Stimulated activated CD8-positive, alpha-beta memory T cell treated with anti-CD3 and anti-CD28 coated beads, Interleukin-7, amount 100 ng/mL, for 1 hour (primary cell): ENCODE measurements at places on chromosomes 4 and X.

DNA sequence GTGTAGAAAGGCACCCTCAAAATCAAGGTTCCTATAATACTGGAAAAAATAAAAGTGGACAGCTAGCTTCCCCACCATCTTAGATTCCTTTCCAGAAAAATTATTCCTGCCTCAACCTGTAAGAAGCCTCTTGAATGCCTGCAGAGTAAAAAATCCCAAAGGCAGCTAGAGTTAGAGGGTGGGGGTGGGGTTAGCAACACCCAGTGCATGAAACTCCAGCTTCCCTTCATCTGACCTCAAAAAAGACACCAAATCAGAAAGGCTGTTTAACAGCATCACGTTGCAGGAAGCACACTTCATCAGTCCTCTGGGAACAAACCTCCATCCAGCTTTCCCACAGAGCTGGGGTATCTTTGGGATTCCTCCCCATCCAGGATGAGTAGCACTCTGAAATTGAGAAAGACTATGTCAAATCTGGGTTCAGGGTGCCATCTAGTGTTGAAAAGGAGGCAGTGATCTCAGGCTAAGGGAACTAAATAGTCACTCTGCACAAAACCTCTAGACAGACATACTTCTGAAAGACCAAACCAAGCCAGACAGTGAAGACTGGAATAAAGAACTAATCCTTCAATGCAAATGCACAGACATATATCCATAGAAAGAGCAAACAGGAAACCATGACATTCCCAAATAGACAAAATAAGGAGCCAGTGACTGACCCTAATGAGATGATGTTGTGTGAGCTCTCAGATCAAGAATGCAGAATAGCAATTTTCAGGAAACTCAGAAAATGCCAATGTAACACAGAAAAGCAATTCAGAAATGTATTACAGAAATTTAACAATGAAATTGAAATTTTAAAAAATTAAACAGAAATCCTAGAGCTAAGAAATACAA lies 97.9 kb downstream of the ARHGEF9 start:
- DNase-seq, result no peak

GRCh38 chr4:127174616-127175015 lies 458.1 kb upstream of the INTU start:
- DNase-seq, result no peak

DNA sequence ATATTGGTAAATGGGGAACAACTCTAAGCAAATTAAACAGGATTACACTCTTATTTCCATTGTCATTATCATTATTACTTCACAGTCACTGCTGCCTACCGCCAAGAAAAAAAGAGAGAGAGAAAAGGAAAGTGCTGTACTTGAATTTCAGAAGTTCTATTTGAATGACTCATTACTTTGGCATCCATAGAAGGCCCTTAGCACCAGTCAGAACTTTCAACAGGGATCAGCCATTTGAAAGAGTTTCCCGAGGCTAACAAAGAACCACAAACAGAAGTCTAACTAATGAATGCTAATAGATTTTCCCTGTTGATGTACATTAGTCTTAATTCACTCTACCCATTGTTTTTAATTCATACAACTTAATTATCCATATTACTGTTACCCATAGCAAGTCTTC lies 116.3 kb downstream of the SHROOM4 start:
- DNase-seq, result no peak

DNA sequence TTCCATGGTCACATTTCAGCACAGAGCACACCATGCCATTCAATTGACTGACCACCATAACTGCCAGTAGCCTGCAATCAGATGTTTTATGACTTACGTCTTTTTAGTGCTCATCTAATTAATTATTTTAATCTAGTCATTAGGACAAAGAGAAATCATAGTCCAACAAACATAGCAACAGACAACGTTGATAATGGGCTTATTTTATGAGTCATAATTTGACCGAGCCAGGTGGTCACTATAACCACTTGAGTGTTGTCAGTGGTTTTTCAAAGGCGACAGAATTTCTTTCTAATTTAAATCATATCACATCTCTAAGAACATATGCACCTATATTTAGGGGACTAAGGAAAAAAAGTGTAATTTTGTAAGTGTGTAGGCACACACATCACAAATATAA lies 1.9 kb downstream of the SEC24D start:
- DNase-seq, result no peak

GRCh38 chr4:151676301-151676700 lies 84.5 kb downstream of the GATB start:
- no peak for DNase-seq

DNA sequence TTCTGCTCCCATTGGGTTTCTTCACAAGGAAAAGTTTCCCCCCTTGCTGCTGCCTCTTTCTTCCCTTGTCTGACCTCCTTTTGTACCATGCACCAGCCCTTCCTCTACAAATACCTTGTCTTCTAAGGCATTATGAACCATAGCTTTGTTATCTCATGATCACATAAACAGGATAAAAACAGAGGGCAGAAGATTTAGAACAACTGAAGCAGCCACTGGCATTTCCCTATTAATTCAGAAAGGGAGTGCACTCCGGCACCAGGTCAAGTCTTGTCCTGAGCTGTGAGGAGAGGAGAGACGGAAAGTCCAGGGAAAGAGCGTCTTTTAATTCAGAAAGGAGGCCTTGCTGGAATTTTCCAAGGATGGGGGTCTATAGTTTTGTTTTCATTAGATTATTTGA lies 281.7 kb downstream of the RCHY1 start:
- DNase-seq, result no peak

GRCh38 chr4:137775701-137776100 lies 243.4 kb upstream of the PCDH18 start:
- no peak for DNase-seq

- no peak for DNase-seq
Observed at GRCh38 chrX:139803224-139803623, 95.3 kb upstream of the MCF2 start.

GRCh38 chr4:133694416-133694815 lies 507.2 kb downstream of the PABPC4L start:
- no peak for DNase-seq

GRCh38 chr4:69591364-69591763 lies 48.1 kb downstream of the UGT2A2 start:
- no peak for DNase-seq

DNA sequence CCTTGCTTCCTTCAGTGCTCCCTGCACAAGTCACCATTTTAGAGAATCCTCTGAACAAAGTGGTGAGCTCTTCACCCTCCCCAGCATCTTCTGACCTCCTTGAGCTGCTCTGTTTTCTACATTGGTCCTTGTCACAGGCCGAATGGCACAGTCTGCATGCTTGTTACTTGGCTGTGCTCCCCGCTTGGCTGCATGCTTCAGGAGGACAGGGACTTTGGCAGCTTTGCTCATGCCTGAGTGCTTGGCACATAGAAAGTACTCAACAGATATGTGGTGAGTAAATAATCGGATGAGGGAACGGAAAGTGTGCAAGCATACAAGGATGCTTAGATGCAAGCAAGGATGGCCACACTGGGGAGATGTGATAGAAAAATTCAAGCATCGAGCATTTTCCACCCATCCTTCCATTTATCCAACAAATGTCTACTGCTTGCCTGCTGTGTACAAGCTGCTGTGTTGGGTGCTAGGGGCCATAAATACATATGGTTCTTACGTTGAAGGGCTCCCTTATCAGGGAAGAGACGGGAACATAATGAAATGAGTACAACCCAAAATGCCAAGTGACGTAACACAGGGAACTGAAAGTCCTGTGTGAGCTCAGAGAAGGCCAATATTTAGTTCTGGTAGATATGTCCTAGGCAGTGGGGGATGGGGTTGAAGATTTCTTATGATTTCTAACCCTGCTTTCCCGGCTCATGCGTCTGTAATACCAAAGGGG lies 31.2 kb downstream of the SLC2A9 start:
- DNase-seq, result no peak

DNA sequence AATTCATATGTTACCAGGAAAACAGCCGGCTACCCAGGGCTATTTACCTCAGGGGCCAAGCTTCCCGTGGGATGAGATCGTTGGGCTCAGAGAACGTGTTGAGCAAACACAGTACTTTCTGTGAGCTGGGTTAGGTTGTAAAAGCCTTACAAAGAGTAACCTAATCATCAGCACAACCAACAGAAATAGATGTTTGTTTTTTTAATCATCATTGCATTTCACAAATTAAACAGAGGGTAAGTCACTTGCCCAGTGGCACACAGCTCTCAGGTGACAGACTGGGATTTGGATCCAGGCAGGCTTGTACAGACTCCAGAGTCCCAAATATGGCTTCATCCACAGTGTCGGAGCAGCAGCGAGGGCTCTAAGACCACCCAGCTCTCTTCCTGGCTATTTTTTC lies 20.1 kb downstream of the SPON2 start:
- no peak for DNase-seq

- DNase-seq, result no peak
Observed at GRCh38 chrX:11759172-11759460, 1.1 kb downstream of the MSL3 start.

DNA sequence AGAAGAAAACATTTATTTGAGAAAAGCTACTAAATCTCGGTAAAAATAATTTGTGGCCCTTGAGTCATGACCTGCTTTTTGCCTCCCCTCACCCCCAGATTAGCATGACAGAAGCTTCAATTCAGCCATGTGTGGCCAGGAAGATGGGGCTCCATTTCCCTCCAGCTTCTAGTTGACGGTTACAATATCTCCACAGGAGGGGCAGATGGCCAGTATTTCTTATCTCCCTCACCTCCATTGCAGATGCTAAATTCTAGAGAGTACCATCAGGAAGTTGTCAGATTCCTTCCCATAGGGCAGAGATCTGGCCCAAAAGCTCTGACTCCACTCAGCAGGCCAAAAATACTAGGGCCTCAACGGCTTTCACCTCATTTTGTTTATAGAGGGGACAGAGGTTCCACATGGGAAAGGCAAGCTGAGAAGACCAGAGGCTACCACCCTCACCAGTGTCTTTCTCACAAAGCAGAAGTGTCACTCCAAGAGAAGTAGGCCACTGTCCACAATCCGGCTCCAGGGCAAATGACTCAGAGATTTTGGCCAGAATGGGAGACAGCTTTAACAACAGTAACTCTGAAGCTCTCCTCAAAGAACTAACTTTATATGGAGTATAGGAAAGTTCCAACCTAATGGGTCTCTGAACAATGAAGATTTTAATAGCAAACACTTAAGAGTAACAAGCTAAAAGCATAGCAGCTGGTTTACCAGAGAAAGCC lies 108.3 kb downstream of the TBC1D19 start:
- DNase-seq, result no peak

- DNase-seq, result no peak
Observed at GRCh38 chrX:65846974-65847373, 179.5 kb downstream of the MSN start.

- no peak for DNase-seq
Observed at GRCh38 chr4:5926598-5926997, 33.7 kb upstream of the CRMP1 start.

DNA sequence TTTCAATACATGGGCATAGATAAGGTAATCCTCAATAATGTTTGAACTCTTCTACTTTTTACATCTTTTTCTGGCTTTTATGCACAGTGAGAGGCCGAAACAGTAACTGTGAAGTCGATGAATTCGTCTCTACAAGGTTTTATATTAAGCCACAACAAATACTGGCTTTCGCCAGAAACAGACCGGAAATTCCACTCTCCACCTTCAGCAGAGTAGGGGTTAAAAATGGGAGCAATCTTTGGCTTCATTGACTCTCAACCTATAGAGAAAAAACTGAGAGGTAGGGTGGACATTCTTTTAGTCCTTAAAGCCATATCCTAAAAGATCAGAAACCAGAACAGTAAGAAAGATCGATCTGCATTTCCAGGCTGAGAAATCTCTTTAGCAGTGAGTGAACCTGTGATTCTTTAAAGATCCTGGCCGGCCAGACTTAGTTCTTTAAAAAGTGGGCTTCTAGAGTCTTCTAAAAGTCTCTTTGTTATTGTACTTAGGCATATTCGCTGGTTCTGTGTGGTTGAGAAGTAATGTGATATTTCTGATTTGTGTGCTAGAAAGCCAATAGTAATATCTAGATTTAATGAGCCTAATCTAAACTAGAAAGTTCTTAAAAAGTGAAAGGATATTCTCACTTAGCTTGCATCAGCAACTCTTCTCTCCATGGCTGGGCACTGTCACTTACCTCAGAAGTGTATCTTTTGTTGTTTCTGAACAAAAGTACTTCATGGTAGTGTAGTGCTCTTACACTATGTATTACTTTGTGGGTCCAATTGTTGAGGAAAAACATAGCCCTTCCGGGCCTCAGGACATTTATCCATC lies 2.0 kb downstream of the HSPA4L start:
- no peak for DNase-seq

DNA sequence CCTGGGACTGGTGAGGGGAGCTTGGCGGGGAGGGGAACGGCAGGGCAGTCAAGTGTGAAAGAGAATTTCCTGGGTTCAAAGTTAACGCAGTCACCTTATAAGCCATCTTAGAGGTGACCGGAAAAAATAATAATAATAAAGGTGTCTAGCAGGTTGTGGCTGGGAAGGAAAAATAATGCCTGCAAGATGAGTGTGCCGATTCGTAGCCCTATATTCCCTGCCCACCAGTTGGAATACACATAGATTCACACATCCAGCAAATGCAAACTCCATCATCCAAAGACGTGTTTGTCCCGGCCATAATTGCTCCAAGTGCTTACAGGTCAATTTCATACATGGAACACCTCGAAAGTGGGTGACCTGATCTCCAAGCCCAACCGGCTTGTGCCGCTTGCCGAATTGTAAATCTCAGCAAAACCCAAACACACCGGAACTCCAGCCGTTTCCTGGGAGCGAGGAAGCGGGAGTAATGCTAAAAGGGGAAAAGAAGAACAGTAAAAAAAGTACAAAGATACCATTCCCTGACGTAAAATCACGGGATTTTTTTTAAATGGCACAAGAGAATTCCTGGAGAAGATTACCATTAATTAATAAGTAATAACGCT lies 1.3 kb upstream of the FAT1 start:
- DNase-seq, result no peak

DNA sequence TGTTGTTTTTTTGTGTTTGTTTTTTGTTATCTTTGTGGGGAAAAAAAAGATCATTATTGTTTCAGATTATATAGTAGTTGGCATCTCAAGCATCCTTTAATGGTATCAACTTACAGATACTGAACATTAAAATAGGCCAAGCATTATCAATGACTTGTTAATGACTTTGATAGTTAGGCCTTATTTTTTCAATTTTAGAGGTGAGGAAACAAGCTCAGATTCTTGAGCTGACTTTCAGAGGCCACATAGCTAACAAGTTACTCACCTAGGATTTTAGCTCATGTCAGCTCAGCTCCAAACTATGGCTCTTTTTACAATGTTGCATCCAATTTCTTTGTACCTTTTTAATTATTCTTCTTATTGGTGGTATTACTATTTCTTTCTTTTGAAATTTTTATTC lies 471 bp upstream of the PLAC8 start:
- no peak for DNase-seq
